ENCODE measurements at places on chromosomes 2 and 18.

DNA sequence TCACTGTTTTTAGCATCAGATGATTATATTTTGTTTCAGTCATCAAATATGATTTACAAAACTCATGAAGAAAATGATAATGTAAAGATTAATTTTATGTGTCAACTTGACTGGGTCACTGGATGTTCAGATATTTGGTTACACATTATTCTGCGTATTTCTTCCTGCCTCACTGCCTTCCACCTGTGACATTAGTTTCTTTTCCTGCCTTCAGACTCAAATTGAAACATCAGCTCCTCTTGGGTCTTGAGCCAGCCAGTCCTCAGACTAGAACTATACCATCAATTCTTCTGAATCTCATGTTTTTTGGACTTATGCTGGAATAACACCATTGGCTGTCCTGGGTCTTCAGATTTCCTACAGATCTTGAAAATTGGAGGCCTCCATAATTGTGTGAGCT lies 96.7 kb downstream of the ZNF385B start:
- no peak for DNase-seq

DNA sequence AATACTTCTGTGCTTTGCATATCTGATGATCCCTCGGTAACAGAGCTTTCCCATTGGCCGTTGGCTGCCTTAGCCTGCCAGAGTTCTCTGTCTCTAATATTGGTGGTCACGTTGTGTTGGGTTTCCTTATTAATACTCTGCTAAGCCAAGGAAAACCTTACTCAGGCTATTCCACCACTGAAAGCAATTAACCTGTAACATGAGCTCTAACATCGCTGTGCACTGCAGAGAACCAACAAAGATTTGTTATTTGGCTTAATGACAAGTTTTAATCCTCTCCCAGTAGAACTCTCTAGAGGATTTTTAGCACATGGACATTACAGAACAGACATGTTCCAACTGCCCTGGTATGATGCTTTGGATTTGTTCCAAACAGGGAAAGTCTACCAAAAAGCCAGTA lies 825.9 kb upstream of the POU3F3 start:
- no peak for DNase-seq

DNA sequence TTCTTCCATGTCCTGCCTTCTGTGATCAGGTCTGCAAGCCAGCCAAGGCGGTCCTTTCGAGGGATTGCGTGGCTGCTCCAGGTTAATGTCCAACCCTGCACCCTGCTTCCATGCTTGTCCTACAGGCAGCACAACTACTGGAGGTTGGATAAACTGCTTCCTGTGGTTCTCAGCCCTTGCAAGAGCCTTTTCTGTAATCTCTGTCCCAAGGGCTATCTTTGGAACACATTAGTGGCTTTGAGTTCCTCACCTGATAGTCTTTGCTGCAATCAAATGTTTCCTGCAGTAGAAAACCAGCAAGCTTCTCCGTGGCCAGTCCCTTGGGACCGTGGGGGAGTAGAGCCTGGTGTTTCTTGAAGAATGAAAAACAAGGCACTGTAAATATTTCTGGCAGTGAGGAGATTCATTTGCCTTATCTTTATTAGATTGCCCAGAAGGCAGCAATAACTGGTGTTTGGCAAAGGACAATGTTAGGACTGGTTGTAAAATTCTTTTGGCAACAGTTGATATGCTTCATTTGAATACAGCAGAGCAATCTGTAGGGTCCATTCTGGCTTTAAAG lies 214.4 kb downstream of the FHOD3 start:
- DNase-seq = peak; percentile 45

GRCh38 chr2:65232636-65233035 lies 5.0 kb downstream of the ACTR2 start:
- peak; percentile 53 for DNase-seq

GRCh38 chr18:73544032-73544431 lies 603.6 kb downstream of the FBXO15 start:
- no peak for DNase-seq

DNA sequence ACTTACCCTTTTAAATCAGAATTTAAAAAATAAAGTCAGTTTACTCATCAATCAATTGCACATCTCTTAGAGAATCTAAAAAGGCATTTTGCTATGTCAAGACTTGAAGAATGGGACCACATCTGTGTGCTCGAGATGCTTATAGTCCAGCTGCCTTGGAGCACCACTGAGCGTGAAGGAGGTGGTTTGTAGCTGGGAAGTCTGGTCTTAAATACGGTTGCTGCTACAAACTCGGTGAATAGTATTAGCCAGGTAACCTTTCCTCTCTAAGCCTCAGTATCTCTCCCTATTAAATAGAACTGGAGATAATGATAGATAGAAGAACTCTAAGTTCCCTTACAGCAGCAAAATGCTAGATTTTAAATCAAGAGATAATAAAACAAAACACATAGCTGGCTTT lies 289.7 kb downstream of the TRIB2 start:
- no peak for DNase-seq

- DNase-seq = no peak
Measured at GRCh38 chr18:11993264-11993916, 12.1 kb downstream of the IMPA2 start.

DNA sequence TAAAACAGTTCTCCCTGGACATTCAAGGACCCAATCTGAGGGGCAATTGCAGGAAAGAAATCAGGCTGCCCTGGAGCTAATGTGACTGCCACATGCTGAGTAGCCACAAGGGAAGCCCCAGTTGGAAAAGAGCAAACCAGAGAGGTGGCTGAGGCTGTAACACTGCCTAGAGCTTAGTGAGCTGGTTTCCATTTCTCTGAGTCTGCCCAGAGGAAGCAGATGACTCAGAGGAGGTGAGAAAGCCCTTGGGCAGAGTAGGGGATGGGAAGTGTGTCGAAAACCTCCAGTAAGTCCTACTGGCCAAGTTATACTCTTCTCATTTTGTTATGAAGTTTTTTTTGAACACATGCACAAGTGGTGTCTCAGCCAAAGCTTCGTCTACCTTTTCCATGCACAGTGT lies 753.0 kb downstream of the CNTNAP5 start:
- no peak for DNase-seq

GRCh38 chr2:8329660-8330622 lies 351.9 kb upstream of the ID2 start:
- no peak for DNase-seq

DNA sequence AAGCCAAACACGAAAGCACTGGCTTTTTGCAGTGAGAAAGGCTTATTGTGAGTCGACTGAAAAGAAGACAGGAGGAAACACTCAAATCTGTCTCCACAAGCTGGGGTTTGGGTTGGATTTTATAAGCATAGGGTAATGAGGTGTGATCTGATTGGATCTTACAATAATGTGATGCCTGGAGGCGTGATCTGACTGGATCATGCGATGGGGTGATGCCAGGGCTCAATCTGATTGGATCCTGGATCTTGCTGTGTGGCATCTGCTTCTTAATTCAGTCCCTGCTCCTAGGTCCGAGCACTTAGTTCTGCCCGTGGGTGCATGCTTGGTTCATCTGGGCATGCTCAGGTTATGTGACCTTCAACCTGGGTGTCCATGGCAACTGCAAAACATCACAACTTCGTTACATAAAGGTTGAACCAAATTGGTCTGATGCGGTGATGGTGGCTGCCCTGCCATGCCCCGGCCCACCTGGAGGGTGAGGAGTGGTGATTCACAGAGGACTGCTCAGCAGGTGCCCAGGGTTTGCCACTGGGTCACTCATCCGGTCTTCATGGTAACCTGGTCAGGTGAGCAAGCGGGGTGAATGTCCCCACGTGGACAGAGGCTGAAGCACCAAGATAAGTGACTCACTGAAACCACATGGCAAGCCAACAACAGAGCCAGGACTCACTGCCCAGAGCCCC lies 111.0 kb downstream of the KCNF1 start:
- no peak for DNase-seq

DNA sequence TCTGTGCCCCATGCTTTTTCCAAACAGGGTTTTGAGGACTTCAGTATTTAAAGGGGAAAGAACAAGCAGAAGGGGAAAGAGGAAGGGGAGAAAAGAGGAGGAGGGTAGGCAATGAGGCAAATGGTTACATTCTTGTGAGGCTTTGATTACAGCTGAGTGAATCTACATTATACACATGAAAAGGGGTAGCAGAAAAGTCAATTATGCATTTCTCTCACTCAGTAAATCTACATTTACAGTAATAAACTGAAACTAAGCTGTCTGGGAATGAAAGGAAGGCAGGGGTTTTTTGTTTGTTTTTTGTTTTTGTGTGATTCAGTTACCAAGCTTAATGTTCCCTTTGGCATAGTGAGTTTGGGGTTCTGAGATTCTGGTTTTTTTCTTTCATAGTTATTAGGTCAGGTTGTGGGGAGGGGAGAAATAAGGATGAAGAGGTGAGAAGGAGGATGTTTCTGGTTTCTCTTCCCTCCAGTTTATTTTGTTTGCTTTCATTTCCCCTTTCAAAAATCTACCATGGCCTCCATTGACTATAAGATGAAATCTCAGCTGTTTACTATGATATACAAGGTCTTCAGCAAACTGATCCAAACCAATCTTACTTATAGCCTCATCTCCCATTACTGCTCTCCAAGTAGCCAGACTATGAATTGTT lies 18.7 kb downstream of the C18orf63 start:
- no peak for DNase-seq

DNA sequence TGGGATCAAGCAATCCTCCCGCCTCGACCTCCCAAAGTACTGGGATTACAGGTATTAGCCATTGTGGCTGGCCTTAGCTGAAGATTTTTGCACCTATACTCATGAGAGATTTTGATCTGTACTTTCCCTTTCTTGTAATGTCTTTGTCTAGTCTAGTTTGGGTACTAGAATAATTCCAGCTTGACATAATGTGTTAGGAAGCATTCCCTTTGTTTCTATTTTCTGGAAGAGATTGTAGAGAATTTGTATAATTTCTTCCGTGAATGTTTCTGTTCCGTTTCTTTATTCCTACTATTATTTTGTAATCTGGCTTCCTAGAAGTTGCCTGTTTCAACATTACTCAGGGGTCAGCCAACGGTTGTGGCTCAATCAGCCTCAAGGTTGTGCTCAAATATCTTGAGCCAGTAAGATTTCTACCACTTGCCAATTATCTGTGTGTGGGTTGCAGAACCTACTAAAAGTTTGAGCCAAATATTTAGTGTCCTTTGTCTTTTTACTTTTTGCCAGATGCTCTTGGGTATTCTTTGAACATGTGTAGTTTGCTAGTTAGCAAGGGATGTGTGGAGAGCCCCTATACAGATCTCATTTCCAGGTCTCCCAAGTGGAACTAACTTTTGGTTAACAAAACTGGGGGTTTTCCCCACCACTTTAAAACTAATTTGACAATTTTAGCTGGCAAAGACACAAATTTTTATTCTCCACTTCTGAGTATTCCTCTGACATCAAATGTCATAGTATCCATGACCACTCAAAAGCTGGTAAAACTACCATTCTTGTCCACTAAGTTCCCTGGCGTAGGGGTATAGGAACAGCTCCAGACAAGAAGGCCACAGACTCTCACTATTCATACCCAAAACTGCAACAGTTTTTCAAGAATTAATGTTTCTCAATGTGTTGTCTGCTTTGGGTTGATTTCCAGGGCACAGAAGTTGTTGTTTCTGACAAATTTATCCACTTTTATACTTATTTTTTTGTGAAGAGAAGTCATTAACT lies 42.8 kb upstream of the BAZ2B start:
- peak; percentile 61 for DNase-seq

- peak; percentile 63 for DNase-seq
Measured at GRCh38 chr2:36356990-36357846, 1.6 kb downstream of the CRIM1 start.

GRCh38 chr18:77191071-77191751 lies 58.4 kb upstream of the GALR1 start:
- peak; percentile 72 for DNase-seq

DNA sequence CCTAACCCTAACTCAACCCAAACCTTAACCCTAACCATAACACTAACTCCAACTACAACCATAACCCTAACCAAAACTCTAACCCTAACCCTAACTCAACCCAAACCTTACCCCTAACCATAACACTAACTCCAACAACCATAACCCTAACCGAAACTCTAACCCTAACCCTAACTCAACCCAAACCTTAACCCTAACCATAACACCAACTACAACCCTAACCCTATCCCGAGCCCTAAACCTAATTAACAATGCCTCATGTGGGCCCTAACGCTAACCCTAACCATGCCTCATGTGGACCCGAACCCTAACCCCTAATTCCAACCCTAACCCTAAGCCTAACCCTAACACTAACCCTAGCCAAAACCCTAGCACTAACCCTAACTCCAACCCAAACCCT lies 11.5 kb upstream of the GPR35 start:
- DNase-seq = no peak

- peak; percentile 22 for DNase-seq
Measured at GRCh38 chr18:32072321-32072720, 19.4 kb upstream of the RNF138 start.

DNA sequence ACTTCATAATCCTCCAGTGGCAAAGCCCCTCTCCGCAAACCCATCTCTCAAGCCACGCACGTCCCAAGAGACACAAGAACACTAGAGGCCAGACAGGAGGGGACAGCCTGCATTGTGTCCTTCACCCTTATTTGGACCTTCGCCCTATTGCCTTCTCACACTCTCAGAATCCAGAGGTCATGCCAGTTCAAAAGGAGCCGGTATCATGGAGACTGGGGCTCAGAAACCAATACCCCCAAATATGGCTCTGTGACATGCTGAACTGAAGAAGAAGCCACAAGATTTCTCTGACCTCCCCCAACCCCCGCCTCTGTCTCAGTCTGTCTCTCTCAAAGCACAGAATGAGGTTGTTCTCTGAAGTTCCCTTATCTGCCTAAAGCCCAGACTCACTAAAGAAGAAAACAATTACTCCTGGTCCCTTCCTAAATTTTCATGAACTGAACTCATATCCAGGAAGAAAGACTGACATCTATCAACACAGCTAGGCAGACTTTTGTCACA lies 19.2 kb upstream of the SPATA3 start:
- no peak for DNase-seq

DNA sequence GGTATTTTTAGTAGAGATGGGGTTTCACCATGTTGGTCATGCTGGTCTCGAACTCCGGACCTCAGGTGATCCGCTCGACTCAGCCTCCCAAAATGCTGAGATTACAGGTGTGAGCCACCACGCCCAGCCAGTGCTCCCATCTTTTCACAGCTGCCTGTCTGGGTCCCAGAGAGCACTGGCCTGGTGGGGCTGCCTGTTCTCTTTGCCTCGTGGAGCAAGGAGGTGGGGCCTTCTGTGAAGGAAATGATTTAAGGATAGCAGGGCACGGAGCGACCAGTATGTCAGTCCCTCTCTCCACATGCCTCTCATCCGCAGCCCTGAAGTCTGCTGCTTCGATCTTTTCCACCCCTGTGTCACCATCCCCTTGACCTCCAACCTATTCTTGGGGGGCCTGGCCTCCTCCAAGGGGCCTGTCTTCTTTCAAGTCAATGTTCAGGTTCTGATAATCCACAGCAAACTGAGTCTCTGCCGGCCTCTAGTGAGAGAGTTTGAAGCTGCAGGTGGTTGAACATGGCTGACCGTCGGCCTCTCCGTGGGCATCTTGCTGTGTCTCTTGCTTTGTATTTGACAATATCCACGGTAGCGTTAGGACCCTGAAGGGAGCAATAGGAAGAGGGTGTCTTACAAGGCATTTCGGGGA lies 28.2 kb upstream of the GIGYF2 start:
- peak; percentile 46 for DNase-seq

DNA sequence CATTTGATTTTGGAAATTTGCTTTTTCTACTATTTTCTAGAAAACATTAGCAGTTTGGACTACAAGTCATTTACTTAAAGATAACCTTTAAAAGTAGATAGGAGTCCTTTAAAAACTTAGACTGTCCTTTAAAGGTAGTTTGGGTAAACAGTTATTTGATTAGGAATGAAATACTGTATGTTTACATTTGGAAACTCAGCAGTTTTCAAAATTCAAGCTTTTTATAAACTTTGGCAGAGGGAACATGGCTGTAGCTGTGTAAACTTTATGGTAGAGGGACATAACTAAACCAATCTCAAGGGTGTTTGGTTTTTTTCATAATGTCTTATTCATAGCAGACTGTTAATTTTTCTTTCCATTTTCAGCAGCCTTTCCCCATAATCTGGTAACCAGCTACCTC lies 90.7 kb downstream of the SMCHD1 start:
- no peak for DNase-seq

Data from GM03348 (cell line).